ENCODE measurements at places on chromosomes 3 and 15.

GRCh38 chr3:176920766-176921160 is 276.5 kb downstream of the TBL1XR1 start:
- DNase-seq: no peak

DNA sequence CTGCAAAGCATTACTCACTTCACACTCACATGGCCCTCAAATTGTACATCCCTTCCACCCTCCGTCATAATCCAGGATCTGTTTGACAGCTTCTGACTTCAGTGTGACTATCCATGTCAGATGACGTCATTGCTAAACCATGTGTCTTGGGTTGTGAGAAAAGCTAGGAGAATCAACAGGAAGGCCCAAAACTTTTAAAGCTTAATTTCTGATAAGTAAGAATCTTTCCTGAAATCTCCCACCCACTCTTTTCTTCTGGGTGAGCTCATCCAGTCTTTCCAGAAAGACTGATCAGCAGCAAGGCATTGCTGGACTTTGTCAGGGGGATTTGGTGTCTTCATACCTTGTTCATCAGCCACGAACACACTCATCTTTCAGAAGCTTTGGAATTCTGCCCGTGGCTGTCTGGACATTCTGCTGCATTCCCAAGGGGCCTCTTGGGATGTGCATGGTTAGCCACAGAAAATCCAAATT is 11.5 kb upstream of the LMCD1 start:
- DNase-seq: no peak

- DNase-seq: no peak
Measured at GRCh38 chr3:8538913-8539312, 37.3 kb downstream of the LMCD1 start.

DNA sequence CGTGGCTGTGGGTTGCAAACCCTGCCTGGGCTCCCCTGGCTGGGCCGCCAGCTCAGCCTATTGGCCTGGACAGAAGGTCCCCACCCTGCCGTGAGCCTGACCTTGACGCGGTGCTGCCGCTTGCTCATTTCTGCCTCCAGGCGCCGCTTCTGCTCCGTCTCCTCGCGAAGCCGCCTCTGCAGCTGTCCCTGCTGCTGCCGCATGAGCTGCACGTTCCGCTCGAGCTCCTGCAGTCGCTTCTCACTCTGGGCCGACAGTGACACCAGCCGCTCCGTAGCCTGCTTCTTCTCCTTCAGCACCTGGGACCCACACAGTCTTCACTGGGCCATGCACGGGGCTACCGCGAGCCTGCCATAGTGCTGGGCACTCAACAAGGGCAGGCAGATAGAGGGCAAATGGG is 21.7 kb downstream of the KIF7 start:
- DNase-seq: no peak

- no peak for DNase-seq
Measured at GRCh38 chr15:82587805-82588204, 47.5 kb upstream of the RPS17 start.

DNA sequence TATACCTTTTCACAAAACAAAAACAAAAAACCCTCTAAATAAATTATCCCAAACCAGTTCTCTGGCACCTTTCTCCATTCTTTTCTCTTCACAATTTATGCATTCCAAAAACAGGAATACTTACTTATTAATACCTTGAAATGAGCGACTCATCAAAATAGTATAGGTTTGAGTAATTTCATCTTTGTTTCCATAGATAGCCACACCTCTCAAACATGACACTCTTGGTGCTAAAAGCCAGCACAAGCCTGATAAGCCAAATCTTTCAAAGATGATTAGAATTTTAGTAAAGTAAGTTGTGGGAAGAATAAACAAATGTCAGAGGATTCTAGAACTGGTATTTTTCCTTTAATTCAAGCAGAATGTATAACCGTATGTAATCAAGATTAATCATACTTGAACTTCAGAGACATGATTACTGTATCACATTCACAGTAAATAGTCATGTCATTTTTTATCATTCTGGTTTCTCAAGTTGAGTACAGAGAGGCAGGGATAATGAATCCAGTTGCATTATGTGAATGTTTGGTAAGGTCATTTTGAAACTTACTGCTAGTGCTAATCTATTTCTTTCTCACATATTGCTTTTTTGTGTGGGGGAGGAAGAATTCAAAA is 12.1 kb upstream of the WDR5B start:
- no peak for DNase-seq

- DNase-seq: no peak
Measured at GRCh38 chr3:58837141-58837843, 170.7 kb upstream of the FAM3D start.

- DNase-seq: no peak
Measured at GRCh38 chr15:71632576-71633195, 177.7 kb upstream of the NR2E3 start.

- DNase-seq: peak; percentile 16
Measured at GRCh38 chr3:196868297-196868661, 559 bp downstream of the SENP5 start.

DNA sequence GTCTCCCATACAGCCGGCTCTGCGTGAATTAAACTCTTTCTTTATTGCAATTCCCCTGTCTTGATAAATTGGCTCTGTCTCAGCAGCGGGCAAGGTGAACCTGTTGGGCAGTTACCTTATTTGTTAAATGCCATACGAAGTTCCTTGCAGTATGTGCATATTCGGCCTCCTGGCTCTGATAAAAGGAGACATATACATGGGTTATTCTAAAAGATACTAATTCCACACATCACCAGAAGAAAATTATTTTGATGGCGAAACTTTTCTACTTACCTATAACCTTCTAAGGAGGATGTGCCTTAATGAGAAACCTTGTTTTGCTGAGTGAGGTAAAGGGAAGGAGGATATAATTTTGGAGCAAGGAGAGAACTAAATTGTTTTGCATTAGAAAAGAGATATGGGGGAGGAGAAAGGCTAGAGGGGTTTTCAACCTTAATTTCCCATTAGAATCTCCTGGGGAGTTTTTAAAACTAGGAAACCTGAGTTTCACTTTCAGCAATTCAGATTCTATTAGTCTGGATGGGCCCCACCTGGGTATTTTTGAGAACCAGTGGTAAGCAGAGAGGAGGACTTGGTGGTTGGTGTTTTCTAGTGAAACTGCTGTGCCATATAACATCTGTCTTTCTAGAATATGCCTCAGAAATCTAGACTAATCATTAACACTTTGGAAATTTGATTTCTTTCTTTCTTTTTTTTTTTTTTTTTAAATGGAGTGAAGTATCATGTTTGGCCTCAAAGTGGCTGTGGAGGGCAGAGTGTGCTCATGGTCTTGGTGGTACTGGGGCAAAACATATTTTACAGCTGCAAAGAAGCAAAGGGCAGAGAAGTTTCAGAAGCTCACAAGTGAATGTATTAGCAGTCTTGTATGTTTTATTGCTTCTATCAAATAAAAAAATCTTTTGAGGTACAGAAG is 23.0 kb downstream of the NANOGP8 start:
- DNase-seq: no peak

- no peak for DNase-seq
Measured at GRCh38 chr15:70563561-70564095, 199.7 kb downstream of the UACA start.

DNA sequence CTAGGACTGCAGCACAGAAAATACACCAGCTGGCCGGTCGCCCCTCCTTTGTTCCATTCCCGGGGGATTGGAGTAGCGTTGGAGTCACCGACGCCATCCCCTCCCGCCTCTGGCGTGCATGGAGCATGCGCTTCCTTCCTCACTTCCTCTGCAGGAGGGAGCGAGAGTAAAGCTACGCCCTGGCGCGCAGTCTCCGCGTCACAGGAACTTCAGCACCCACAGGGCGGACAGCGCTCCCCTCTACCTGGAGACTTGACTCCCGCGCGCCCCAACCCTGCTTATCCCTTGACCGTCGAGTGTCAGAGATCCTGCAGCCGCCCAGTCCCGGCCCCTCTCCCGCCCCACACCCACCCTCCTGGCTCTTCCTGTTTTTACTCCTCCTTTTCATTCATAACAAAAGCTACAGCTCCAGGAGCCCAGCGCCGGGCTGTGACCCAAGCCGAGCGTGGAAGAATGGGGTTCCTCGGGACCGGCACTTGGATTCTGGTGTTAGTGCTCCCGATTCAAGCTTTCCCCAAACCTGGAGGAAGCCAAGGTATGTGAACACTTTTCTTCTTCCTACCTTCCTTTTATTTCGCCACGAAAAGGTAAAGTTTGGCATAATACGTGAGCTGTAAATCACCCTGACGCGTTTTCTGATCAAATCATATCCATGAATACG is at the start of gene SCG3:
SCG3 (plus strand) TSS at position 201 of the 661 bp plus-strand sequence; CDS start at position 454, 253 bp downstream.
- peak; percentile 53 for DNase-seq

GRCh38 chr3:39100500-39100886 is 6.9 kb downstream of the GORASP1 start:
- DNase-seq: no peak

DNA sequence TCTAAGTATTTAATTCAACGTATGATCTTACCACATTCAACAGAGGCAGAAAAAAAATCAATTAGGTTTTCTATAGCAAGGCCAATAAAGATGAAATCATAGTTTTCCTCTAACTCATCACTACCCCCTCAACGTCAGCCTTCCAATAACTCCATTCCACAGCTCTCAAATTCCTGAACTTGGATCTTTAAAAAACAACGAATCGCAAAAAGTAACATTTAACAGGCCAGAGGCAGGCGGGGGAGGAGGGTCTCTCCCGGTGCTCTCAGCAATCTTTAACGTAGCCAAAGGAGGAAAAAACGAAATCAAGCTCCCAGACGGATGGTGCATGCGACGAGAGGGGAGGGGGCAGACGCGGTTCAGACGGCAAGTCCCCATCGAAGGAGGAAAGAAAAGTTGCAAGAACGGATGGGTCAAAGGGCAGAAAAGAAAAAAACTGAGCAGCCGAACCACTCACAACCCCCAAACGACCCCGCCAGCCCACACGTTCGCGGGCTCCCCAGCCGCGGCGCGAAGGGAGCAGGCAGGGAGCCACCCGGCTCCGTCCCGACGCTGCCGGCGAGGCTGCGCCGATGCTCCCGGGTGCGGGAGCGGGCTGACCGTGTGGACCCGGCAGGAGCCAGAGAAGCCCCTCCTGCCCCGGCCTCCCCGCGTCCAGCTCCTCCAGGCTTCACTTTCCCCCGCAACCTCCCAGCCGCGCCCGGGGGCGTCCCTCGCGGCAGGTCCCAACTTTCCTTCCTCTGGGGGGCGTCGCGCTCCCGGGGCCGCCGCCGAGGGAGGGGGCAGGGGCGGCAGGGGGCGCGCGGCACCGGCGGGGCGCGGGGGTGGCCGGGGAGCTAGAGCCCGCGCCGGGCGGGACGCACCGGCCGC is 703 bp downstream of the PEAK1 start:
- DNase-seq: peak; percentile 12

GRCh38 chr3:33722626-33723370 is 4.7 kb upstream of the CLASP2 start:
- DNase-seq: no peak

- no peak for DNase-seq
Measured at GRCh38 chr3:125236331-125236903, 23.9 kb upstream of the SLC12A8 start.

GRCh38 chr3:8713901-8714759 is 19.5 kb upstream of the CAV3 start:
- no peak for DNase-seq

- DNase-seq: no peak
Measured at GRCh38 chr15:86623236-86623635, 543.6 kb downstream of the AGBL1 start.

DNA sequence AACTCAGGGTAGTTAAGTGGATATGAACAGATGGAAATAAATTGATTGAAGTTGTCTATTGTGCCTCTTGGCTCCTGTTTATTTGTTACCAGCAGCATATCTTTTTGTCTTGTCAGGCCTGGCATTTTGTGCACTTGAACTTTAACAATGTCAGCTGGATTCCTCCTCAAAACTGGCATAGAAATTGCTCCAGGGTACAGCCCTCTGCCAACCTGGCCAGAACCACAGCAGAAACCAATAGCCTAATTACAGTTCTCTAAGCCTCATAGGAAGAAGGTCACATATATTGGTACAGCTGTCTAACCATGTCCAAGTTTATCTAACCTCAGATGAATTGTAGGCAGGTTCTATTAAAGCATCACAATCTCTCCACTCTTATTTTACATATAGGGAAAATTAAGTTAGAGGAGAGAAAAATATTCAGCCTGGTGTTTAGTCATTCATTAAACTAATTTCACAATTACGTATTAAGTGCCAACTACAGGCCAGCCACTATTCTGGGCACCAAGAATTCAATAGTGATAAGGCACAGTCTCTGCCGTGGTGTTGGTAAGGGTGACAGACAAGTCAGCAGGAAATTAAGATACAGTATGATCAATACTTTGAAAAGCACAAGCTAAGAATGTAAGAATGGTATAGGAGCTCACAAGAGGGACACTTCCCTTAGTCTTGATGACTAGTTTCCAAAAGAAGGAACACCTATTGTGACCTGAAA is 452.9 kb upstream of the NECTIN3 start:
- no peak for DNase-seq

DNA sequence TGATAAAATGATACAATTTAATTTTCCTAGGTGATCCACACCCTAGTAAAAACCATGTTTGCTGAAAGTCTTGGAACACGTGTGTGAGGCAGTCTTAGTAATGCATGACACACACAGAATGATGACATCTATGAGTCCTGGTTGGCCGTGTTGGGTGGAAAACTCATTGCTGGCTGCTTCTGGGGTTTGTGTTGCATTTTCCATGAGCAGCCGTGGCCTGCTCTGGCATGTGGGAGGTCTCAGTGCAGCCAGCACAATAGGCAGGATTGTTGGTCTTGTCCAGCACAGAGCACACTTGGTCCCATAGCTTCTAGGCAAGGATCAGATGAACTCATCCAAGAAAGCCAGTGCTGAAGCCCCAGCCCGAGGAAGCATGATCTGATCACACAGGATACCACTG is 172.8 kb upstream of the UBE3A start:
- DNase-seq: no peak
